Hematopoietic multipotent progenitor cell (in vitro differentiated cells): ENCODE measurements at places on chromosomes 7 and 10. TPM values are rescaled to one million over a fixed set of nuclear protein-coding genes. Genes with fewer than 3 reads are reported as not detected.

GATA3 gene
- 2.2 TPM for total RNA-seq

DNA sequence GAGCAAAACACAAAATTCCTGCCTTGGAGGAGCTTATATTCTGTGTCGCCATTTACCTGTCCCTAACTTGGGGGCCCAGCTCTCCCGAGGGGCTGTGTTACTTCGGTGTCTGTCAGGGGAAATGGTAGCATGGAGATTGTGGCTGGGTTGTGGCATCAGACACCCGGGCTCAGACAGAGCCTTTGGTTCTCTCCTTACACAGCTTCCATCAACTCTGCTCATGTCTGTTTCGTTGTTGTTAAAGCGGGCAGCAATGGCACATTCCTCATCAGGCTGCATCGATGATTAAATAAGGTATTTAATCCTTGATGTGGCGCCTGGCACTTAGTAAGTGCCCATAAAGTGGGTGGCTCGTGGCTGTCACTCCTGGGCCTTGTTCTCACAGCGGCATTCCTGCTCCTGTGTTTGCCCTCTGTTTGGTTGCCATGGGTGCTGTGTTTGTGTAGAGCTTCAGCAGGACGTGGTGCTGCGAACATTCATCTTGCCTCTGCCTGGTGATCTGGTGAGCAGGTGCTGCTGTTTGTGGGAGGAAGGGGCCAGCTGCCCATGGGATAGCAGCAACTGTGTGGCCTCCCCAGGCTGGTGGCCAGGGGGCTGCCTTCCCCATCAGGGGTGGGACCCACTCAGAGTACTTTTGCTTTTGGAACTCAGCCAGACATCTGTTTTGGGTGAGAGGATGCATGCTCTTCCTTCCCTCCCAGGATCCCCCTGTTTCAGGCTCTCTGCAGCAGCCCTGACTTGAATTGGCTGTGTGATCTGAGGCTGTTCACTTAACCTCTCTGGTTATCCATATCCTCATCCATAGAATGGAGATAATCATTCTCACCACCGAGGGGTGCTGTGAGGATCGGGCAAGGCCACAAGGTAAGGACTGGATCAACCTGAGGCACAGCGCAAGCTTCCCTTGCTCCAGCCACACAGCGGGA lies 207.2 kb upstream of the SVIL start:
- DNase-seq: peak; percentile 98

GRCh38 chr10:26970667-26971066 lies 109.9 kb upstream of the ABI1 start:
- DNase-seq: no peak

GRCh38 chr7:81207801-81208200 lies 288.9 kb upstream of the SEMA3C start:
- DNase-seq: no peak

- DNase-seq: no peak
Observed at GRCh38 chr7:23691320-23691719, 11.3 kb downstream of the FAM221A start.

DNA sequence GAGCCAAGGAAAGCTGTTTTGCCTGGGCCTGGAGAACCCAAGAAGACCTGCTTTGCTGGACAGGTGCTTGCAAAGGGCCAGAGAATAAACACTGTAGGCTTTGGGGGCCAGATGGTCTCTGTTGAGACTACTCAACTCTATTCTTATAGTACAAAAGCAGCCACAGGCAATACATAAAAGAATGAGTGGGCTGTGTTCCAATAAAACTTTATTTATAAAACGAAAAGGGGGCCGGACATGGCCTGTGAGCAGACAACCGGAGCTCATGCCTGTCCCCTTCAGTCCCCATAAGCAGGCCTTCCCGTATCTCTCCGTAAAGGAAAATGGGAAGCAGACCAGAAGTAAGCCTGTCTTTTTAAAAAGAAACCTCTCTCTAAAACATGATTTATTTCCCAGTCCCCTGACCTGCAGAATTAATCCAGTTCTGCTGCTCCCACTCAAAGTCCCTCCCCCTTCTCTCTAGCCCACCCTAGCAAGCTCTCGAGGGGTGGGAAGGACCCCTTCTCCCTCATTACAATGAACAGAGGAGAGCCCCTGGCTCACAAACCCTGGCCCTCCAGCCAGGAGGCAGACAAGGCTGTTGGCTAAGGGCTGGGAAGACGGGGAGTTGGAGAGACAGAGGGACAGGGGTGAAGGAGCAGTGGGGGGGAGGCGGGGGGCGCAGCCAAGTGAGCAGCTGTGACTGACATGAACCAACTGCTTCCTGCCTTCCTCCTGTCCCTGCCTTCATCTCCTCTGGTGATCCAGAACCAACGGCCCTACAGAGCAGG lies 177.8 kb downstream of the NEURL1 start:
- no peak for DNase-seq

DNA sequence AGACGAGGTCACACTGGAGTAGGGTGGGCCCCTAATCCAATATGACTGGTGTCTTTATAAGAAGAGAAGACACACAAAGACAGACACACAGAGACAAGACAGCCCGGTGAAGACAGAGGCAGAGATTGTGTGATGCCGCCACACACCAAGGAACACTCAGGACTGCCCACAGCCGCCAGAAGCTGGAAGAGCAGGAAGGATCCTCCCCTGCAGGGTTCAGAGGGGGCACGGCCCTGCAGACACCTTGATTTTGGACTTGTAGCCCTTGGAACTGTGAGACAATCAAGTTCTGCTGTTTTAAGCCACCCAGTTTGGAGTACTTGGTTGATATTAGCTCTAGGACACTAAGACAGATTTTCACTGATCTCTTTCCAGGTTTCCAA lies 72.1 kb upstream of the NANOS1 start:
- no peak for DNase-seq

- no peak for DNase-seq
Observed at GRCh38 chr7:101273206-101273605, 28.3 kb upstream of the FIS1 start.

- no peak for DNase-seq
Observed at GRCh38 chr7:135240441-135240840, 6.8 kb downstream of the STRA8 start.

DNA sequence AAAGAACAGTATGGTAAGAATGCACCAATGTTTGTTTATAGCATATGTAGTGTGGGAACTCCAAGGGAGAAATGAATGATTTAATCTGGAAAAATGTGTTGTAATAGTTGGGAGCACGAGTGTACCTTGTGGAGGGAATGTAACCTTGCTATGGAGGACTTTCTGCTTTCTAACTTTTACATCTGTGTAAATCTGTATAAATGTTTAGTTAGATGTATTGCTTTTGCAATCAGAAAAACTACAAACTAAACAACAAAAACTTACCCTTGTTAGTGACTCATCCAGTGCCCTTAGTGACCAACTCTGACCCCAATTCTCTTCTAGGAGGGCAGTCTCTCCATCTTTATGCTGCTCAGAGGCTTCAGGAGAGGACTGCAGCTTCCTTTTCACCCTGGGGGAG lies 89.3 kb downstream of the CCNY start:
- no peak for DNase-seq

SCART1 gene
- 3.2 TPM for total RNA-seq

DNA sequence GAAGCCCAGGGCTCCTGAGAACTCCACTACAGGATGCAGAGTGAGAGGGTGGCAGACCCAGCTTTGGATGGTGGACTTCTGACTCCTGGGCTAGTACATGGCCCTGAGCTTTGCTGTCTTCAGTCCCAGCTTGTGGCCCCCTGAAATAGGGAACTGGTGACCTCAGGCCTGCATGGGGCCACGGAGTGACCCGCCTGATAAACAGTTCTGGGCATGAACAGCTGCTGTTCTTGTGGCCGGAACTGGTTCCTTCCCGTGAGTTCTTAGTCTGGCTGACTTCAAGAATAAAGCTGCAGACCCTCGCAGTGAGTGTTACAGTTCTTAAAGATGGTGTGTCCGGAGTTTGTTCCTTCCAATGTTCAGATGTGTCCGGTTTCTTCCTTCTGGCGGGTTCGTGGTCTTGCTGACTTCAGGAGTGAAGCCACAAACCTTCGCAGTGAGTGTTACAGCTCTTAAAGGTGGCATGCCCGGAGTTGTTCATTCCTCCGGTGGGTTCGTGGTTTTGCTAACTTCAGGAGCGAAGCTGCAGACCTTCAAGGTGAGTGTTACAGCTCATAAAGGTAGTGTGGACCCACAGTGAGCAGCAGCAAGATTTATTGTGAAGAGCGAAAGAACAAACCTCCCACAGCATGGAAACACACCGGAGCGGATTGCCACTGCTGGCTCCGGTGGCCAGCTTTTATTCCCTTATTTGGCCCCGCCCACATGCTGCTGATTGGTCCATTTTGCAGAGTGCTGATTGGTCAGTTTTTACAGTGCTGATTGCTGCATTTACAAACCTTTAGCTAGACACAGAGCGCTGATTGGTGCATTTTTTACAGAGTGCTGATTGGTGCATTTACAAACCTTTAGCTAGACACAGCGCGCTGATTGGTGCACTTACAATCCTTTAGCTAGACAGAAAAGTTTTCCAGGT lies 268.0 kb downstream of the ZEB1 start:
- no peak for DNase-seq

DNA sequence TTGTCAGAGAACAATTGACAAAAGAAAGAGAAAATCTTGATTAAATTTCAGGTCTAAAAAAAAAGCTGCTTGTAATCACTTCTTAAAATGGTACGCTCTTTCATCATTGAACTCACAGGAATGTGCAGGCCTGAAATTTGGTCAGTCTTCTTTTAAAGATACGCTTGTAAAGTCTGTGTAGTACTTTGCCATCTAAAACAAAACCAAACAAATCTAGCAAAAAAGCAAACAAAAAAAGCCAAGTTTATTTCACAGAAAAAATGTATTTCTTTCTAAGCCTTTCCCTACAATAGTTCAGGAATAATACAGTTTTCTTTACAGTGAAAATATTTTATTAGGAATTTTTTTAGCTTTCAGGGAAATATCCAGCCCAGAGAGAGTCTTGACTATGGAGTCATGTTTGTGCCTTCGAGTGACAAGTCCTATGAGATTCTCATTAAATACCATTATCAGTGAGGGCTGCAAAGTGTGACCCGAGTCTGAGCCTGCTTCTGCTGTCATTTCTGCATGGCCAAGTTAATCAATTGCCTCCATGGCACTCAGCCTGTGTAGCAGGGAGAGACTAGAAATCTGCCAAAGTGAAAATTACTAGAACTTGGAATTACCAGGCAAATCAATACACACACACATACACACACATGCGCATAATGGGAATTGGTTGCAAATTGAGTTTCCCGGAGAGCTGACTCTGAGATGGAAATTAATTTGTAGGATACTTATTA lies 172.6 kb downstream of the OTUD1 start:
- no peak for DNase-seq

HDAC9 gene
- 10.2 TPM for total RNA-seq

- peak; percentile 88 for DNase-seq
Observed at GRCh38 chr10:26448706-26449435, 10.7 kb downstream of the APBB1IP start.
